ENCODE measurements at places on chromosomes 13 and 19. TPM values are rescaled to one million over a fixed set of nuclear protein-coding genes. Genes with fewer than 3 reads are reported as not detected.

Gene AMER2
- total RNA-seq: not detected

Gene SIGLEC10
- total RNA-seq: 8.4 TPM

Gene CGB8
- not detected for total RNA-seq

Gene CEACAM20
- total RNA-seq: 0.09 TPM

Gene ZNF805
- 13.4 TPM for total RNA-seq

Gene COMP
- total RNA-seq: 0.17 TPM

Gene DKKL1
- not detected for total RNA-seq

Gene HMG20B
- total RNA-seq: 35.1 TPM
